ENCODE measurements at places on chromosomes 16 and 17.

DNA sequence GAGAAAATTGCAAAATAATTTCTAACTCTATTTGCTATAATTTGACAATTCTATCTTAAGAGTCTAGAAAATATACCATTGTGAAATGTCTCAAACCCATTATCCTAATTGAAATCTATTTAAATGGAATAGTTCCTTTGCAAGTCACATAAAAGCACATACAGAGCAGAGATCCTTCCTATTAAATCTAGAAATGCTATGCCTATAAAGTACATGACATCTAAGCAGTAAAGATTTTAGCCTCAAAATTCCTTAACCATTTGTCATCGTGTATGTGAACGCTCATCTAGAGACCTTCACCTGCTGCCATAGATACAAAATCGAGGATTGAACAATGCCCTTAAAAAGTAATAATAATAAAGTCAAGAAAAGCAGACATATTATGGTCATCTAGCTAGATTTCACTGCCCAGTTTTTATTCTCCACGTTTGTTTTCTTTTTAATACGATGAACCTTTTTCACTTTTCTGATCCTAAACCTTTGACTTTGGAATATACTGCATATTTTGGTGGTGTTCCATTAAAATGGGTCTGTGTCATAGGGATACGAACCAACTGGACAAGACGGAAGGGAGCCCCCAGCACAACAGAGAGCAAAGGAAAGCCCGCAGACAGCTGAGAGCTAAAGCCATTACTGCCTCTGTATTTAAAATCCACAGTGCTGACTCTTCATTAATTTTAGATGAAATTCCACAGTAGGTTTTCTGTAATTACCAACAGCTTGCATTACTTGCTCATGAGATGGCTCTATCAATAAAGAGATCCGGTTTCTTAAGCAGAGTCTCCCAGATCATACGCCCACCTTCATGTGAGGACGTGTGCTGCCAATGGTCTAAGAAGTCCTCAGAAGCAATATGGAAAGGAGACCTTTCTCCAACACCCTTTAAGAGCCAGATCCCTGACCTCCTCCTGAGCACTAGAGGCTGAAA, 17.6 kb downstream of the TEX2 start:
- DNase-seq, result no peak

DNA sequence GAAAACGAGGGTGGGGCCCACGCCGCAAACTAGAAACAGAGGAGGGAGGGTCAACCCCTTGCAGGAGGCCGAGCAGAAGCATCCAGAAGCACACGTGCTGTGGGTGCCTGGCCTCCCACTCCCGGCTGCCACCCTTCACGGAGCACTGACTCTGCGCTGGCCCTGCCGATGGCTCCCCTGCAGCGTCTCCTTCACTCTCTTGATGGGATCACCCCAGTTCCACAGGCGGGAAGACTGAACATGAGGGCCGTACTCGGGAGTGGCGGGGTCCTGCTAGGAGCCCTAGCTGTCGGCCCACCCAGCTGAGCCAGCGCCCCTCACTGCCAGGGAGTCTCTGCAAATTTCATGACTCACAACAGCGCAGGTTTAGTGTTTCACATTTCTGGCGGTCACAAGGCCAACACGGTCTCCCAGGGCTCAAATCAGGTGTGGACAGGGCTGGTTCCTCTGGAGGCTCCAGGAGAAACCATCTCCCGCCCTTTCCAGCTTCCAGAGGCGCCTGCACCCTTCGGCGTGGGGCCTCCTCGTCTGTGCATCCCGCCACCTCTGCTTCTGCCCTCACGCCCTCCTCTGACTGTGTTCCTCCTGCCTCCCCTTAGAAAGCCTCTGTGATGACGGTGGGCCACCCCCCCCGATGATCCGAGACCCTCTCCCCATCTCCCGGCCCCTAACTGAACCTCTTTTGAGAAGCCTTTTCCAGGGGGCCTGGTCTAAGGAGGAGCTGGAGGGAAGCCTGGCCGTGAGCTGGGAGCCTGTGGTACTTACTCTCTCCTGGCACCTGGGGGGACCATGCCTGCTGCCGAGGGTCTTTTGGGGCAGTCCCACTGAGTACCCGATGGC, 2.0 kb downstream of the PTX4 start:
- DNase-seq, result no peak

DNA sequence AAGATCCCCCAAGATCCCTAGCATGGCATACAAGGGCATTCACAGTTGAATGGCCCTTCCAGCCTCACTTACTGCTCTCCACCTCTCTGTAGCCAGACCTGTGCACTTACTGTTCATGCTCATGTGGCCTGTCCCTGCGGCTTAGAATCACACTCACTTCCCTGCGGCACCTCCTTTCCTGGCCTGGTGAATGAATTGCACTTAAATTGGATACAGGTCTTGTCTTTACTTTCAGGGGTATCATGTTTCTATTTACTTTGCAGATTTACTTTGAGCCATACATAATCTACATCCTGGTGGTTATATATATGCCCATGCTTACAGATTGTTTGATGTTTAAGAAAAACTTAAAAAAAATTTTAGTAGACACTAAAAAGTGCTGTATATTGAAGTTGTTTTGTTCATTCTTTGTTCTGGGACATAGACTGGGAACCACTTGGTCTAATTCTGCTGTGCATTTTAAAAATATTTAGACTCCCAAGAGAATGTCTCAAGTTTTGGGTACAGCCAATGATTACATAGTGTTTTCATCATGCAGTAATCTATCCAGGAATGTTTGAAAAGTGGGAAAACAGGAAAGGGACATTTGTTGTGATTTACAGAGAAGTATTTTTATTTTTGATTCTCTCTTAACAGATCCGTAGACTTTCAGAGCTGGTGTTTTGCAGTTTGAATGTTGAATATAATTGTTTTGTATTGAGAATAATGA, 63.9 kb downstream of the NUP88 start:
- DNase-seq, result no peak

GRCh38 chr16:4362476-4363135, 9.0 kb upstream of the VASN start:
- no peak for DNase-seq

- no peak for DNase-seq
Observed at GRCh38 chr16:66120656-66121055, 245.8 kb upstream of the CDH5 start.

GRCh38 chr16:30984669-30985400, at the start of gene HSD3B7:
TSS of gene HSD3B7 (plus strand) at chr16:30985207. CDS start at chr16:30985659, 452 bp downstream.
- peak; percentile 75 for DNase-seq

- DNase-seq, result no peak
Observed at GRCh38 chr17:57751348-57751971, 6.4 kb upstream of the CCDC182 start.

DNA sequence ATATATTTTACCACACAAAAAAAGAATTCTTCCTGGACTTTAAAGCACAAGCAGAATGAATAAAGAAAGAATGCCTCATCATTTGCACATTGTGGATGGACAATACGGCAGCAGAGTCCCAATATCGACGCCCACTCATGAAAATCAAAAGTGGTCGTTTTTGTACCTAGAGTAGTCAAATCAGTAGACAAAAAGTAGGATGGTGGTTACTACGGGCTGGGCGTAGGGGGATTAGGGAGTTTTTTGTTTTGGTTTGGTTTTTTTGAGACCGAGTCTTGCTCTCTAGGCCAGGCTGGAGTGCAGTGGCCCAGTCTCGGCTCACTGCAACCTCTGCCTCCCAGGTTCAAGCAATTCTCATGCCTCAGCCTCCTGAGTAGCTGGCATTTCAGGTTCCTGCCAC, 8.6 kb upstream of the CENPV start:
- DNase-seq, result no peak

- no peak for DNase-seq
Observed at GRCh38 chr17:33016920-33017319, 25.3 kb downstream of the SPACA3 start.

DNA sequence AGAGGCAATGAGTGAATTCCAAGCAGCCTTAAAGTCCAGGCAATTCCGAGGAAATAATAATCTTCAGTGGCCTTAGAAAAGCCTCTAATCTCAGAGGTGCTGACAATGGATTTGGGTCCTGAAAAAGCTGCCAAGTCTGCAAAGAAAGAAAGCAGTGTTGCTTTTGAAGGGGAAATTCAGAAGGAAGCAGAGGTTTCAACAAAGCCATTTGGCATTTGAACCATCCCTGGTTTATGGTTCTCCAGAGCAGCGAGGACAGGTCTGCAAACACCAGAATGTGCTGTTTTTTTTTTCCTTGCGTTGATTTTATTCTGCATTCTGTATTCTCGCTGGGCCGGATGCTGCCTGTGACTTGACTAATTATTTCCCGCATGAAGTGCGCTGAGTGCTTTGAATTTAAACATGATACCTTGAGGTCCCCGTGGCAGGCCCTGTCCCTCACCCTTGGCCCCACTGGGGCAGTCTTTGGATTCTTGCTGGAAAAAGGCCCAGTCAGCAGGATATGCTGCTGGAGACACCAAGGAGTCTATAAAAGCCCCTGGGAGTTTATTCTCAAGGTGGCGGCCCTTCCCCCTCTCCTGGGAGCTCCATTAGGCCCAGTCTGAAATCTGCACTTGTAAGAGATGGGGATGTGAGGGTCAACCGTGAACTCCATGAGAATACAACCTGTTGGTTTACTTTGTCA, 338.3 kb downstream of the HAPSTR1 start:
- DNase-seq, result no peak

GRCh38 chr17:4344926-4345325, 21.5 kb downstream of the UBE2G1 start:
- no peak for DNase-seq

DNA sequence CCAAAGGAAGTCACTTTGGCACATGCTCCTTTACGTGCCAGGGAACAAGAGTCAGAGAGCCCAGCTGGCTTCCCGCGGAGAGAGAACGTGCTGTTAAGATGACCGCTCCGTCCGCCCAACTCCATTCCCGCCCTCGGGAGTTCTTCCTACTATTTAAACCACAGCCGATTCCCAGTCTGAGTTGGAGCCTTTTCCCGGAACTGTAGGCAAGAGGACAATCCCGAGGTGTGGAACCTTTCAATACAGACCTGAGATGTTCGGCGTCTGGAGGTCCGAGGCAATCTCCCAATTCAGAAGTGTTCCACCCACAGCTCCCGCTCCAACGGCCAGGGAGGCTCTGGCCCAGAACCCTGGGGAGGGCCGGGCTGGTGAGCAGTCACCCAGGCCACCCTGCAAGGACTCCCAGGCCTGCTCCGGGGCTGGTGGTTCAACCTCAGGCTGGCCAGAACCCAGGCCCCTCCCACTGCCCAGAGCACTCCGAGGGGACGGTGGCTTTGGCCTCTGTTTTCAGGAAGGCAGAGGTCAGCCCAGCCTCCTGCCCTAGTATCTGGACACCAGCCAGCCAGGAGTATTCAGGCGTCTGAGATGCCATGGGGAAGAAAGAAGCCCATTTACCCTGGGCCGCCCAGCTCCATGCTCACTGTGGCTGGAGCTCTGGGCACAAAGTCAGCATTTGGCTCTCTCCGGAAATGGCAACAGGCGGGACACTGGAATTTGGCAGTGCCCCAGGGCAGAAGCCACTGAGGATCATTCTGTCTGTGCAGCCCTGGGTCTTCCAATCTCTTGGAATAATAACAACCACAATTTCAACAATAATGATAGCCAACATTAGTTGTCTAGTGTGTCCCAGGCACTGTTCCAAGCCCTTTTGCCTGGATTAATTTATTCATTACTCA, 21.4 kb downstream of the EMP2 start:
- DNase-seq, result no peak

DNA sequence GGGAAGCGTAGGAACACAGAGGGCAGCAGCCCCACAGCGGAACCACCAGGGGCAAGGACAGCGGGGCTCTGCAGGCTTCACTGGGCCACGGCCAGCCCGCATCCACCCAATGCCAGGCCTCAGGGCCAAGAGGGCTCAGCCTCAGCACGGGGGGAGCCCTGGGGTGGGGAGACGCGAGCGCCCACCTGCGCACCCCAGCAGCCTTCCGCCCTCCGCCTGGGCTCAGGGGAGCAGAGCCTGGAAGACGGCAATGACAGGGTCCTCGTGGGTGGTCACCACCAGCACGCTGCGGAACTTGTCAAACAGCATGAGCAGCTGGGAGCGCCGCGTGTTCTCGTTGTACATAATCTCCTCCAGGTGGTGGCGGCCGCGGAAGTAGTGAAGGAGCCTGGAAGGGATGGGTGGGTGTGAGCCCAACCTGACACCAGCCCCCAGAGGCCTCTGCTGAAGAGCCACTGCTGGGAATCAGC, 8.5 kb downstream of the MPG start:
- no peak for DNase-seq

GRCh38 chr17:44906763-44907728, 7.8 kb upstream of the EFTUD2 start:
- DNase-seq, result no peak

GRCh38 chr16:17654571-17654970, 183.8 kb upstream of the XYLT1 start:
- no peak for DNase-seq

- no peak for DNase-seq
Observed at GRCh38 chr16:1155353-1156054, 2.6 kb downstream of the CACNA1H start.

- no peak for DNase-seq
Observed at GRCh38 chr16:78823027-78823426, 723.6 kb downstream of the WWOX start.

- DNase-seq, result no peak
Observed at GRCh38 chr16:55019419-55020131, 88.9 kb downstream of the IRX5 start.

GRCh38 chr17:60968266-60968665, 290.6 kb downstream of the BCAS3 start:
- no peak for DNase-seq

GRCh38 chr16:31135535-31136286, at the start of gene PRSS8:
TSS of gene PRSS8 (minus strand) at chr16:31135727. CDS start at chr16:31135498, 229 bp downstream.
- DNase-seq, result no peak

DNA sequence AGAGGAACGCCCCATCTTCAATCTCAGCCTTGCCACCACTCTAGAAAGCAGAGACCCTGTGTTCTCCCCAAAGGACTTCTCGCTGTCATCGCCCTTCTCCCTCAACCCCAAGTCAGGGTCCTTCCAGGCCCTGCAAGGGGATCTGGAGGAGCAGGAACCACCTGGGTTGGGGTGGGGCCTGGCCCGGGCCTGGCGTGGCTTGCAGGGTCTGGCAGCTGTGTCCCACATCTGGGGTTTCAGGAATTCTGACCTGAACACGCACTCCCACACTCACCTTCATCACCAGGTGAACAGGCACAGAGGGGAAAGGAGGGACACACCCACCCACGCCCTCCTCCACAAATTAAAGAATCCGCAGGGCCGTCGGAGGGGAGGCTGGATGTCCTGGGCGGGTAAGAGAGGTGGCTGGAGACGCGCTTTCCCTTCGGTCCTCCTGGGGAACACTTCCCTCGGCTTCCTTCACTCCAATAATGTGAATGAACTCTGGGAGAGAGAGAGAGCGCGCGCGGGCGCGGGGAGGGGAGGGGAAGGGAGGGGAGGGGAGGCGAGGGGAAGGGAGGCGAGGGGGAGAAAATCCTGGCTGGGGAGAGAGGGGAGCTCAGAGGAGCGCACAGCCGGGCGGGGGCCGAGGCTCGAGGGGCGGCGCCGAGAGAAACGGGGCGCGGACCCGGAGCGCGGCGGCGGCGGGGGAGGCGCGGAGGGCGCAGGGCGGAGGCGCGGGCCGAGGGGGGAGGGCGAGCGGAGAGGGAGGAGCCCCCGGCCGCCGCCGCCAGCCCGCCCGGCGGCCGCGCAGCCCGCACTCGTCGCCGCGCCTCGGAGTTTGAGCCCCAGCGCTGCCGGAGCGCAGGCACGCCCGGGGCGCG, at the start of gene CACNG4:
Gene CACNG4, plus strand, starts transcription at position 799 of the 863 bp plus-strand sequence. CDS start 205 bp downstream, outside the sequence.
- no peak for DNase-seq

GRCh38 chr17:27928587-27928986, 35.4 kb upstream of the LYRM9 start:
- DNase-seq, result no peak

- DNase-seq, result no peak
Observed at GRCh38 chr17:57106107-57106835, 21.2 kb downstream of the AKAP1 start.

- no peak for DNase-seq
Observed at GRCh38 chr17:72891627-72892026, 200.9 kb downstream of the SLC39A11 start.
